Naive thymus-derived CD8-positive, alpha-beta T cell (primary cell): ENCODE measurements at places on chromosomes 4 and X. TPM values are rescaled to one million over a fixed set of nuclear protein-coding genes. Genes with fewer than 3 reads are reported as not detected.

The SAT1 gene
- 121 TPM for total RNA-seq

The SMPX gene
- total RNA-seq = not detected

The IQCM gene
- total RNA-seq = not detected

The MAGEB2 gene
- not detected for total RNA-seq

The AFAP1 gene
- total RNA-seq = 7.6 TPM

The RASSF6 gene
- total RNA-seq = not detected

The AADAT gene
- total RNA-seq = not detected
